Activated CD4-positive, alpha-beta T cell treated with anti-CD3 and anti-CD28 coated beads for 1 hour (primary cell): ENCODE measurements at places on chromosomes 4 and X.
A peak's percentile ranks its signal among the peaks of the same experiment; 100 is the strongest.

- DNase-seq, result no peak
These were observed 123.5 kb upstream of the BMPR1B start for GRCh38 chr4:94634271-94634670.

DNA sequence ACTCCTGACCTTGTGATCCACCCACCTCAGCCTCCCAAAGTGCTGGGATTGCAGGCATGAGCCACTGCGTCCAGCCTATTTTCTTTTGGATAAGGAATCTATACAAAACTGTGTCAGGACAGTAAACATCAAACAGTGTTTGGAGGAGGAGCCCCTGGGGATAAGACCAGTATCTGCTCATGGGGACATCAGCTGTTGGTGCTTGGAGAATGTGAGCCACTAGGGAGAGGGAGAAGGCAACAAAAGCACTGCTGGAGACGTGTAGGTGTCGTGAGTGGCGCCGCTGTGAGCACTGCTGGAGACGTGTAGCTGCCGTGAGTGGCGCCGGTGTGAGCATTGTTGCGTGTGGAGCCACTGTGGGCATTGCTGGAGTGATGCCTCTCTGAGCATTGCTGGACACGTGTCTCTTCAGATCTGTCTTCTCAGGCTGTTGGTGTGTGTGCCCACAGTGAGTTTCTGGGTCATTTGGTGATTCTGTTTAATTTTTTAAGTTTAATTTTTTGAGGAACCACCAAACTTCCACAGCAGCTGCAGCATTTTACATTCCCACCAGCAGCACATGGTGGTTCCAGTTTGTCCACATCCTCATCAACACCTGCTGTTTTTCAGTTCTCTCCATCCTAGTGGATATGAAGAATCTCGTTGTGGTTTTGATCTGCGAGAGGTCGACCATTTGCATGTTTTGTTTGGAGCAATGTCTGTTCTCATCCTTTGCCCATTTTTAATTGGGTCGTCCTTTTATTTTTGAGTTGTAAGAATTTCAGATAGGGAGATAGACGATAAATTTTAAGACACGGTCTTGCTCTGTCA, 19.0 kb downstream of the DGKQ start:
- DNase-seq, result no peak

DNA sequence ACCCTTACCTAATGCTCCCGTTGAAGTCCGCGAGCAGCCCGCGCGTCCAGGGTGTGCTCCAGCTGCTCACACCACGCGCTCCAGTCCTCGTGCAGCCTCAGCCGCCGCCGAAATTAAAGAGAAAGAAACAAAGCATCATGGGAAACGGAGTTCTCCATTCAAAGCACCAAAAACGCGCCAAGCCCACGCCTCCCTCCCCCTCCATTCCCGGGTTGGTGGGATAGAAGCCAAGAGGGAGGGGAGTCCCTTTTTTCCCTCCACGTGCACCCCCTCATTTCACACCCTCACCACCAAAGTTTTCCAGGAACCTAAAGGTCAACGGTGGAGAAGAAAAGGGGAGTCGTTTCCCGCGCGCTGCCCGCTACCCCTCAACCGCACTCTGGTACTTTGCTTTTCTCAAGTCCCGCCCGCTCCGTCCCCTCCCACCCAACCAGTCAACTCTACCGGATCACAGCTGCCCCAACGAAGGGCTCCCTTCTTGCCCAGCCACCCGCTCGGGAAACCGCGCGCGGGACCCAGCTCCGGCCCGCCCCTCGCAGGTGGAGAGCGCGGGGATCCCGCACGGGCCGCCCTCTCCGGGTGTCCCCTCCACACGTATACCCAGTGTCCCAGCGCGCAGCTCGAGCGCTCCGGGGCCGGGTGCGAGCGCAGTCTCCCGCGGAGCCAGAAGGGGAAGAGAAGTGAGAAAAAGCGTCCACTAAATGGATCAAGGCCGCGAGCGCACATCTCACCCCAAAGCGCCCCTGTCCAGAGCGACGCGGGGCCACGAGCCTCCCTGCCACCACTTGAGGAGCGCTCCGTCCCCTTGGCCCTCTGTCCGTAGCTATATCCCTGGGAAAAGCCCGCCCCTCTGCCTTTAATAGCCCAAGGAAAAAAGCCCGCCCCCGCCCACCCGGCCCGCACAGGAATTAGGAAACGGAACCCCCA, 65.1 kb upstream of the CCDC160 start:
- DNase-seq, result peak; percentile 8

GRCh38 chrX:140362861-140363260, 142.0 kb downstream of the SOX3 start:
- DNase-seq, result no peak

GRCh38 chrX:16188687-16189086, 21.4 kb downstream of the MAGEB17 start:
- DNase-seq, result no peak

- no peak for DNase-seq
These were observed 3.8 kb upstream of the RADX start for GRCh38 chrX:106608016-106608415.

DNA sequence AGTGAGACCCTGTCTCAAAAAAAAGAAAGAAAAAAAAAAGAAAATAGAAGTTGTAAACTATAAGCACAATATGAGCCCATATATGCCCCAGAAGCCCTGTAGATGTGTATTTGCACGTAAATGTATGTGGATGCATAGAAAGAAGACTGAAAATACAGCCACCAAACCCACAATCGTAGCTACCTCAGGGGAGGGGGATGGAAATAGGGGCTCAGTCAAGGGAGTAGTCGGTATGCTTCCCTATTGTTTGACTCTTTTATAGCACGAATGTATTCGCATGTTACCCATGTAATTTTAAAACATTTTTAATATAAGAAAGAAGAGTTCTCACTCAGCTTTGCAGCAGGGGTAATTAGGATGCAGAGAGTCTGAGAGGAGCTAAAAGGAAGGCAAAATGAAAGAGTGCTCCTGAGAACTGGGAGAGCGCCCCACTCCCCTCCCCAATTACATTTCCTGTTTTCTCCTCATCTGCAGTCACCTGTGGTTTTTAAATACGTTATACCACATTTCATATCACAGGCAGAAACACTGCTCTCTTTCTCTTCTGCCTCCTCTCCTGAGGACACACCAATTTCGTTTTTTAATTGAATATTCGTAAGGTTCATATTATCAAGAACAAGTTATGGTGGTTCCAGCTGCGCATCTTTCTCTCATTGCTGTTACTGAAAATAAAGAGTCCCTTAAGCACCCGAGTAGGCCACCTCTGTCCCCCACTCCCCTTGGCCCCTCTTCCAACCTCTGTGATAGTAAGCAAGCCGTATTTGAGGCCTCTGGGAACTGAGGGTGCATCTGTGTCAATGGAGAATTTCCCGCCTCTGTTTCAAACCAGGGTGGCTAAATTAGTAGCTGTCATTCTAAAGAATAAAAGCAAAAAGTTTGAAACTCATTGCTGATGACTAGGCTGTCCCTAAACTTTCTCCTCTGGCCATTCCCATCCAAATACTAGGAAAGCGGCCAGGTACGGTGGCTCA, 10.7 kb downstream of the SEPTIN6 start:
- no peak for DNase-seq

- DNase-seq, result no peak
These were observed 22.1 kb downstream of the BEX3 start for GRCh38 chrX:103398421-103398864.

- DNase-seq, result no peak
These were observed 1544.6 kb downstream of the C4orf33 start for GRCh38 chr4:130640592-130640991.

DNA sequence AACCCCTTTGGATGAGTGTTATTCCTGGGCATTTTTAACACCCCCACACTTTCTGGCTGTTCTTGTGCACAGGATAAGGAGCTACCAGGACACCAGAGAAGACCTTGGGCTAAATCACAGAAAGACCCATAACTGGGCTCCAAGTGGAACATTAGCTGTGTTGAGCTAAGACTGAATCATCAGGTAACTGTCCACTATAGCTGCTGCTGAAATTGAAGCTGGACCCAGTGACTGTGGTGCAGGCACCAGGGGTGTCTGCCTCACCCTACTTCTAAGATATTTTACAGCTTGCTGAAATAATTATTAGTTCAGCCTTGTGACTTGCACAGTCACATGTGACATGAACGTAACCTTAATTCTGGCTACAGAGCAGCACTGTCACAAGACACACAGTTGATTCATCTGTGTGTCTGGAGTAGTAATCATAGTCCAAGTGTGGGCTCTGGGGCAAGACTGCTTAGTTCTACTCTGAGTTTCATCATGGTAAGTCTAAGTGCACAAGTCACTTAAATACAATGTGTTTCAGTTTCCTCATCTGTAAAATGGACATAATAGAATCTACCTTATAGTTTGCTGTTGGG, 127.4 kb downstream of the SLC39A8 start:
- no peak for DNase-seq

- no peak for DNase-seq
These were observed 4.6 kb downstream of the P2RY4 start for GRCh38 chrX:70255452-70255851.

DNA sequence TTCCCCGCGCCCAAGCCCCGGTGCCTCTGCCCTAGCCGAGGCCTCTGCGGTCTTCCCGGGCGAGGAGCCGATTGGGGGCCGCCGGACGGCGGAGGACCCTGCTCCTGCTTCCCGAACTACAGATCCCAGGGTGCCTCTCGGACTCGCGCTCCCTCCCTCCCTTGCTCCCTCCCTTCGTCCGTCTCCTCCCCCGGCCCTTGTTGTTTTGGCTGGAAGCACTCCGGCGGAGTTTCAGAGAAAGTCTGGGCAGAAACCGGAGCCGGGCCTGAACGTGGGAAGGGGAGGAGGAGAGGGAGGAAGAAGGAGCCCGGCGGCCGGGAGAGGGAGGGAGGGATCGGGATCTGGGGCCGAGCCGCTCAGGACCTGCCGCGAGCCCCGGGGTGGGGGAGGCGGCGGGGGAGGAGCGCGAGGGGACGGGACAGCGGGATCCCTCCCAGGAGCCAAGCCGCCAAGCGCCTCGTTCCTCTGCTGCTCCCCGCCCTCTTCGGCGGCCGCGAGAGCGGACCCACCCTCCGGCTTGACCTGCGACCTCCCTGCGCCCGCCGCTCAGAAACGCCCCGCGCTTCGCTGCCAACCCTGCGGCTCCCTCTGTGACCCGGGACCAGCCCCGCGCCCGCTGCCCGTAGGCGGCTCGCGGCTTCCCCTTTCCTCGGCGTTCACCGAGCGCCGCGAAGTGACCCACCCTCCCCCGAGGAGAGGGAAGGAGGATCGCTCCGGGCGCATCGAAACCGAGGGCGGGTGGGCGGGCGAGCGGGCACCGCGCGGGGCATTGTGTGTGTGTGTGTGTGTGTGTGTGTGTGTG, 496 bp upstream of the GAB1 start:
- DNase-seq, result no peak

GRCh38 chr4:146232131-146232722, 17.9 kb downstream of the REELD1 start:
- DNase-seq, result no peak
